A549 treated with Hydrocortisone at 1 μM for 4 hours (cell line): ENCODE measurements at places on chromosomes 3 and 15. TPM values are rescaled to one million over a fixed set of nuclear protein-coding genes. Genes with fewer than 3 reads are reported as not detected.

The DLL4 gene
- 1.8 to 2.4 TPM (median 2.1 TPM) in 5 replicates for total RNA-seq

The CDHR4 gene
- 0.15 to 0.30 TPM (median 0.26 TPM) in 5 replicates for total RNA-seq

The EEF1AKMT4 gene
- total RNA-seq, result 8.8 to 13.1 TPM (median 11.3 TPM) in 5 replicates

The CADPS gene
- total RNA-seq, result not detected in 5 replicates

The DYNLT2B gene
- total RNA-seq, result 20.7 to 26.7 TPM (median 24.0 TPM) in 5 replicates

The ATP13A5 gene
- not detected in 5 replicates for total RNA-seq

The EXD1 gene
- total RNA-seq, result 0.06 to 0.22 TPM in 2 of 5 replicates, not detected in the others

The SI gene
- total RNA-seq, result not detected in 5 replicates

The ANKRD34C gene
- not detected in 5 replicates for total RNA-seq

The FAM107A gene
- 0.17 to 0.29 TPM (median 0.22 TPM) in 5 replicates for total RNA-seq

The PKM gene
- total RNA-seq, result 3,058 to 3,449 TPM (median 3,170 TPM) in 5 replicates
